Thoracic aorta (tissue), 2 donors: ENCODE measurements at places on chromosomes 1 and 21.

DNA sequence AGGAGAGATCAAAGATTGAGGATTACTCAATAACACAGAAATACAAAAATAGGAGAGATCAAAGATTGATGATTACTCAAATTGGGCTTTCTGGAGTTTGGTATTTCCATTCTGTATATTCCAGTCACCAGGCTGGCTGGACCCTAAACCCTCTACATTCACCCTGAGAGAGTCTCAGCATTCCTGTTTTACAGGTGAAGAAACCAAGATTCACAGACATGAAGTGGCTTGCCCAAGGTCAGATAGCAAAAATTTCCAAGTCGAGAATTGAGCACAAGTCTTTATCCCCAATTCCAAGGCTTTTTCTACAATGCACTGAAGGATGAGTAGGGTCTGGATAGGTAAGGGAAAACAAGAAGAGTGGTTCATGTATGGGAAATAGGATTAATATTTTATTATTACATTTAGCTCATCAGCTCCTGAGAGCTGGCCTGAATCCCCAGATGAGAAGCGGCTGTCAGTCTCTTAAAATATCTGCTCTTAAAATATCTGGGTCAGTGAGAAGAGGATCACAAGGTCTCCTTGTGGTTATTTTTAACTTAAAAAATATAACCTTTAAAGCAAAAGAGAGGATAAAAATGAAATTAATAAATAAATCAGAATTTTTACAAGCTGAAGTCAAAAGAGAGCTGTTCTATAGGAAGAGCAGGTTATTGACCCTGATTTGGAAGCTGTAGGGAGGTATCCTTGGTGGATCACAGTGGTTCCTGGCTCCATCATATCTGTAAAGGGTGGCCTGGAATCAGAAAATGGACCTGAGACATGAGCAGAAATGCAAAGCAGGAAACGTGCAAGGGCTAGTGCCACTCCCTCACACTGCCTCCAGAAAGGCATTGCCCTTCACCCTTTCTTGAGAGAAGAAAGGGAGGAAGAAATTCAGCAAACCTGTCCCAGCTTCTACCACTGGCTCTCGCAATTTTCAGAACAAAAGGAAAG lies 29.1 kb upstream of the SEC16B start:
- DNase-seq = no peak

DNA sequence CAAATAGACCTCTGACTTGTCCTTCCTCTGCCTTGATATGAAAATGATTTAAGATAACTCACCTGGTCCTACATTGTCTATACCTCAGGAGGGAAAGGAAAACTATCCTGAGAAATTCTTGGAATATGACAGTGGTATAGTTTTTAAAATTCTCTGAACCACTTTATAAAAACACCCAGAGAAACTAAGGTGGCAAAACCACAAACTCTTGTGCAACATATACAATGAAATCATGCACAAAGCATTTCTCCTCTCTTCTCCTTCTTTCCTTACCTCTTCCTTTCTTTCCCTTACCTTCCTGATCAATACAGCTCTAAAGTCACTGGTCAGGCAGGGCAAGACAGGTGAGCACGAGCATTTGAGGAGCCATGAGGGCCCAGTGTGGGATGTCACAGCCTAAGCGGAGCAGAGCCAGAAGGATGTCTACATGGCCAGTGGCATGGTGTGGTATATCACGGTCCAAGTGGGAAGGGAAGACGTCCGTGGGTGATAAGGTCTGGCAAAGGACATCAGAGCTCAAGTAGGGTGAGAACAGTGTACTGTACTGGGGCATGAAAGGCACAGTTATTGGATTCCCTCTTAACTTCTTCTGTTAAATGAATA lies 543.3 kb downstream of the DPYD start:
- DNase-seq = no peak

GRCh38 chr1:41723786-41724185 lies 194.9 kb downstream of the HIVEP3 start:
- DNase-seq = no peak

DNA sequence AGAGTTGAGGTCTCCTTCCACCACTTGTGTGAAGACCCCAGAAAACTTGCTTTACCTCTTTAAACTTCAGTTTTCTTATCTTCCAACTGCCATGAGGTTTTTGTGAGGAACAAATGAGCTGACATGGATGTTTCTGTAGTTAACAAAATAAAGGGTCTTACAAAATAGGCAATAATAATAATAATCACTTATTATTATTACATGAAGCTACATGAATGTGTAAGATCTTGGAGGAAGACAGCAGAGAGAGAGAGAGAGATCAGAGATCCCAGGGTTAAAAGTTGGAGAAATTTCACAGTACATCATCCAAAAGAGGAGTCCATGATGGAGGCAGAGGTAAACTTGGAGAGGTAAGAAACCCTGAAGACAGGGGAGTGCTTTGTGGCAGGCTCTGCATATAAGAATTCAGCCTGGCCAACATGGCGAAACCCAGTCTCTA lies 10.7 kb downstream of the RCC1 start:
- DNase-seq = no peak

DNA sequence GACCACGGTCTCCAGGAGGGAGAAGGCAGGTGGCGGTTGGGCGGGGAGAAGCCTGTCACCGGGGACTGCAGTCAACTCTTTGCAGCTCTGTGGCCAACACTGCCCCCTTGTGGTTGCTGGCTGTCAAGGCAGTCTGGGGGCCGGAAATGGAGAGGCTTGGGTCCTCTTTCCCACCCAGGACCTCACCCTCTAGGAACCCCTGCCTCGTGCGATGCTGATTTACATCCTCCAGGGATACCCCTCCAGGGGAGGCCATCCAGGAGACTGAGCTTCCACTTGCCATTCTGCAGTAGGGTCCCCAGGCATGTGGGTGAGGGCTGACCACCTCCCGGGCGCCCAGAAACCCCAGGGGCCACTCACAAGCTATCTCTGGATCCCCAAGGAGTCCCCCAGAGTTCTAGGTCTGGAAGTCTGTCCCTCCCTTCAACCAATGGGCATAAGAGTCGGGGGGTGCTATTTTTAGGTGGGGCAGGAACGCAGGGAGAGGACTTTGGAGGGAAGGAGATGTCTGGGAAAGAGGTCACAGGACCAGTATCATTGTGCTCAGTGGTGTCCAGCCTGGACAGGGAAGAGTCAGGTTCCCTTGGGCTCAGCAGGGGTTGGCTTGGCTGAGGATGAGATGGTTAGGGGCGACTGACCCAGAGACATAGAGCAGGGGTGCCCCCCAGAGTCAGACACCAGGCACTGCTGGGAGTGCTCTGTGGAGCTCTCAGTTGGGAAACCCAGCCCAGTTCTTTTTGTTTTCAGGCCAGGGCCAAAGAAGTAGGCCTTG lies 7.1 kb upstream of the GPR61 start:
- peak; percentile 46 for DNase-seq

- no peak for DNase-seq
Observed at GRCh38 chr1:71045463-71046028, 2.1 kb downstream of the PTGER3 start.

GRCh38 chr1:171935664-171936063 lies 94.4 kb downstream of the DNM3 start:
- no peak for DNase-seq

GRCh38 chr1:192808163-192808517 lies 699 bp upstream of the RGS2 start:
- no peak for DNase-seq

- no peak for DNase-seq
Observed at GRCh38 chr1:114330451-114330983, 176.8 kb upstream of the SYT6 start.

GRCh38 chr1:27528818-27529703 lies 39.1 kb upstream of the WASF2 start:
- no peak for DNase-seq

GRCh38 chr1:41440321-41441085 lies 44.0 kb downstream of the EDN2 start:
- DNase-seq = no peak

GRCh38 chr21:44647222-44647552 lies 973 bp downstream of the KRTAP10-11 start:
- DNase-seq = no peak

- no peak for DNase-seq
Observed at GRCh38 chr1:226806988-226807387, 63.4 kb upstream of the PSEN2 start.

GRCh38 chr1:32811917-32812316 lies 5.2 kb downstream of the YARS1 start:
- no peak for DNase-seq

DNA sequence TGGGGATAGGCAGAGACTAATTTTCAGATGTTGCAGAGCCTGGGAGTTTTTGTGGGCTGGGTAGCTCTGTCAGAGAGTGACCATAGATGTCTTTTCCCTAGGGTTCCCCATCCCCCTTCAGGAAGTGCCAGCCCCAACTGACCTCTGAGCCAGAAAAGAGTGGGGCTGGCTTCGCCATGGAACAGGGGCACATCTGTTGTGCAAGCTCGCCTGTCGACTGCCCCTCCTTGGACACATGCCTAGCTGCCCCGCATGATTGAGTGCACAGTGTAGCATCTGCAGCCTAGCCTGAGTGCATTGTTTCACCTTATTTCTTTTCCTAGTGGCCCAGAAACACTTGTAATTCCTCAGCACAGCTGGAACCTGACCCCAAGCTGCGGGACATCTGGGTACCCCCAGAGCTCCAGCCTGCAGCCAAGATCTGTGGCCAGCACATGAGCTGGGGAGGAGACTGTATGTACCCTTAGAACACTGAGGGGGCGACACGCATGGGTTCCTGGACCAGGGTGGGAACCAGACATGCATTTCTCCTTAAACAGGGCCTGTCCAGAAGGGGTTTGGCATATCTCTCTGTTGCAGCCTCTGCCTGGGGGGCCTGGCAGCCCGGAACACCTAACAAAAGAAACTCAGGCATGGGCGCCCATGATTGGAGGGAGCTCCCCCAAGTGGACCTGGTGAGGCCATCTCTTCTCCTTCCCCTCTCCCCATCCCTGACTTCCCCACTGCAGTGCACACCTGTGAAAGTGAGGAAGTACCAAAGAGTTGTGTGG lies 55.2 kb downstream of the SYT14 start:
- DNase-seq = no peak

DNA sequence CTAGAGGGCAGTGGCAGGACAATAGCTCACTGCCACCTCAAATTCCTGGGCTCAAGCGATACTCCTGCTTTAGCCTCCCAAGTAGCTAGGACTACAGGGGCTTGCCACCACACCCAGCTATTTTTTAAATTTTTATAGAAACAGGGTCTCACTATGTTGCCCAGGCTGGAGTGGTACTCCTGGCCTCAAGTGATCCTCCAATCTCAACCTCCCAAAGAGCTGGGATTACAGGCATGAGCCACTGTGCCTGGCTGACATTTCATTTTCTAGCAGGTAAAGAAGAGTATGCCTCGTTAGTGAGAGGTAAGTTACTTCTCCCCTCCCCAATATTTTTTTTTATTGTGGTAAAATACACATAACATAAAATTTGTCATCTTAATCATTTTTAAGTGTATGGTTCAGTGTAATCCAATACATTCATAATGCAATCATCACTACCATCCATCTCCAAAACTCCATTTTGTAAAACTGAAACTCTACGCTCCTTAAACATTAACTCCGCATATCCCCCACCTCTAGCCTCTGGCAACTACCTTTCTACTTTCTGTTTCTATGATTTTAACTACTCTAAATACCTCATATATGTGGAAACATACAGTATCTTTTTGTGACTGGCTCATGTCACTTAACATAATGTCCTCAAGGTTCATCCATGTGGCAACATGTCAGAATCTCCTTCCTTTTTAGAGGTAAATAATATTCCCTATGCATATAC lies 22.4 kb downstream of the ZZZ3 start:
- no peak for DNase-seq

- DNase-seq = no peak
Observed at GRCh38 chr1:147117109-147117508, 55.2 kb downstream of the PRKAB2 start.
